C1 segment of cervical spinal cord (tissue), 14 donors: ENCODE measurements at places on chromosomes 7 and 10.
A peak's percentile ranks its signal among the peaks of the same experiment; 100 is the strongest.

GRCh38 chr7:66666313-66666952 lies 37.8 kb downstream of the KCTD7 start:
- DNase-seq, result no peak

DNA sequence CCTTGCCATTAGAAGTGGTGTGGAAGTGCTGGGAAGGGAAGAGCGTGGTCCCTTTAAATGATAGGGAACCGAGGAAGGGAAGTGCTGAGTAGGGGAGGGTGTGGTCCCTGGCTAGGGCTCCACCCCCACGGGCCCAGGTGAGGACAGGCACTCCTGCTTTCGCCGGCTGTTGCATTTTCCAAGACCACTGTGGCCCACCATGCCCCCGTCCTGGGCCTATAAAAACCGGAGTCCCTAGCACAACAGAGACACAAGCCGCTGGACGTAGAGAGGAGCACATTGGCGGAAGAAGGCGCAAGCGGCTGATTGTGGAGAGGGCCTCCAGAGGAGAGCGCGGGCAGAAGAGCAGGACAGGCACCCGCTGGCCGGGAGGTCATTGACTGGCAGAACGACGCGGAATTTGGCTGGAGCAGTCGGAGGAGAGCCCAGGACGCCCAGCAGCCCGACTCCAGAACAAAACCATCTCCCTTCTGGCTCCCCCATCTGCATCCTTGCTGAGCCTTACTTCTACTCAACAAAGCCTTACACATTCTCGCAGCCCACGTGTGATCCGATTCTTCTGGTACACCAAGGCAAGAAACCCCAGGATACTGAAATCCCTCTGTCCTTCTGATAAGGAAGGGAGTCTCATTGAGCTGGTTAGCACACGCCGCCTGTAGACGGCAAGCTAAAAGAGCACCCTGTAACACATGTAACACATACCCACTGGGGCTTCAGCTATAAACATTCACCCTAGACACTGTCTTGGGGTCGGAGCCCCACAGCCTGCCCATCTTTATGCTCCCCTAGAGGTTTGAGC lies 146.2 kb upstream of the LYZL1 start:
- no peak for DNase-seq

GRCh38 chr7:81926154-81926553 lies 156.3 kb upstream of the HGF start:
- DNase-seq, result no peak

GRCh38 chr10:48552946-48553564 lies 51.8 kb downstream of the ARHGAP22 start:
- no peak for DNase-seq

DNA sequence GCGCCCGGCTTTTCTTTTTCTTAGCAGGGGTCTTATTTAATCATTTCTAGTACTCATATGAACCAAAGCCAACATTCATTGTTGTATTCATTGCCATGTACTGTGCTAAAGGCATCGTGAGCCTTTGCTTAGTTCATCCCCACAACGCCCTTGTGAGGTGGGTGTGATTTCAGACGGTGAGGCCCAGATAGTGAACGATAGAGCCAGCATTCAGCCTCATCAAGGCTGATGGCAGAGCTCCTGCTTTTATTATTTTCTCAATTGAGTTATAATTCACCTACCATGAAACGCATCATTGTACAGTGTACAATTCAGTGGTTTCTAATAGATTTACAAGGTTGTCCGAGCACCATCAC lies 50.1 kb downstream of the HK1 start:
- no peak for DNase-seq

DNA sequence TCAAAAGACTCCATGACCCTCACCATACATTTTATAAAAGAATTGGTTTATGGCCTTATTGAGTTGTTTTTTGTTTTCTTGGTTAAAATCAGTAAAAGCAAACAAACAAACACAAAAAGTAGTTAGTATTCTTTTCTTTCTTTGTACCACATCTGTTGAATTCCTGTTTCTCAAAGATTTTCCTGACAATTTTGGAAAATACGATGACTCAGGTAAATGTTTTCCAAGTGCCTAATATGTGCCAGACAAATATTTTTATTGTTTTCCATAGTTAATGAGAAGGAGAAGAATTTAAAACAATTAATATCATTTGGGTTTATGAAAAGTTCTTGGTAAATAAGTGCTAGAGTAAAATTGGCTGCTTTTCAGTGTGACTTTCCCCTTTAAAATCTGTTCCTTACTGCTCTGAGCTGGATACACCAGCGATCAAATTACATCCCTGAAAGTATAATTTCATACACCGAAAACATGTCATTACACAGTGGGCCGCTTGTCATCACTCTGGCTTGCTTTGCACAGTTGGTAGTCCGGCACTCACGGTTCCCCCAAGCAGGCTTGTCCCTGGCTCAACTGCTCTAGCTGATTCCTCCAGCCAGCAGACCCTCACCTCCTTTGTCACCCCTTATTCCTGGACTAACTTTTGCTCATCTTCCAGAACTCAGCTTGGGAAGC lies 80.5 kb downstream of the TBXAS1 start:
- no peak for DNase-seq

- DNase-seq, result no peak
These were observed 51.1 kb downstream of the DPYSL4 start for GRCh38 chr10:132237871-132238270.

DNA sequence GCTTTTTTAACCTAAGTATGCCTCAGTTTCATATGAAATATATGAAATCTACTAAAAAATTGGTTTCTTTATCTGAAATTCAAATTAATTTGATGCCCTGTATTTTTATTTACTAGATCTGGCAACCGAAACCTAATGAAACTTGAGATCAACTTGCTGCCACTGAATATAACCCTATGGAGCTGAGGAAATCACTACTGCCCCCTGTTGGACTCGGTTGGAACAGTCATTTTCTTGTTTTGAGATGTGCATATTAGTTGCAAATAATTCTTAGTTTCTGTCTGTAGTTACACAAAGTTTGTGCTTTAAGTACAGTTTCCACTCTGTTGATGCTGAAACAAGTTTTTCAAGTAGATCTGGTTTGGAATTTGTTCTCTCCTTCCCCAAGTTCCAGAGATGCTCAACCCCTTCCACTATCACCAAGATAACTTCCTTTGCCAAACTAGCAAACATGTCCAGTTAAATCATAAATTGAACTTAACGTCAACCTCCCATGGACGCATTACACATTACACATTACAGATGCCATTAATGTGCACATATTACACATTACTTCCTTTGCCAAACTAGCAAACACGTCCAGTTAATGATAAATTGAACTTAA lies 22.2 kb upstream of the EXOC4 start:
- DNase-seq, result peak; percentile 3

GRCh38 chr7:129610709-129611245 lies 743 bp upstream of the NRF1 start:
- DNase-seq, result peak; percentile 32

GRCh38 chr10:70565556-70566514 lies 36.7 kb downstream of the PRF1 start:
- DNase-seq, result no peak

DNA sequence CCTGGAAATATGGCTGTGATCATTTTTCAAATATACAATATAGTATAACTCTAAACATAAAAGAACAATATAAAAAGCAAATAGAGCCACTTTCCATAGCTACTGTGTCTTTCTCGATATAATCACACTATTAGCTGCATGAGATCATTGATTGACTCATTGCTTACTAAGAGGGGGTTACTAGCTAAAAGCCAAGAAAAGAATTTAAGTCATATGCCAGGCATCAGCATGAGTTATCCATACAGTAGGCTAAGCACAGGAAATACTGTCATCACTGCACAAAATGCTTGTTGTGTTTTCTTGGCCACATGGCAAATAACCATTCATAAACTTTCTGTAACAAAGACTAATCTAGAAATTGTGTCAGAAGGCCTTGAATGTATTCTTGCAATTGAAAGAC lies 18.8 kb upstream of the ABCB5 start:
- DNase-seq, result no peak

- DNase-seq, result no peak
These were observed 130.9 kb downstream of the GNAT3 start for GRCh38 chr7:80380957-80381356.

GRCh38 chr7:46811529-46811928 lies 770.4 kb downstream of the TNS3 start:
- no peak for DNase-seq

- DNase-seq, result no peak
These were observed 11.5 kb upstream of the NFKB2 start for GRCh38 chr10:102384053-102384452.

DNA sequence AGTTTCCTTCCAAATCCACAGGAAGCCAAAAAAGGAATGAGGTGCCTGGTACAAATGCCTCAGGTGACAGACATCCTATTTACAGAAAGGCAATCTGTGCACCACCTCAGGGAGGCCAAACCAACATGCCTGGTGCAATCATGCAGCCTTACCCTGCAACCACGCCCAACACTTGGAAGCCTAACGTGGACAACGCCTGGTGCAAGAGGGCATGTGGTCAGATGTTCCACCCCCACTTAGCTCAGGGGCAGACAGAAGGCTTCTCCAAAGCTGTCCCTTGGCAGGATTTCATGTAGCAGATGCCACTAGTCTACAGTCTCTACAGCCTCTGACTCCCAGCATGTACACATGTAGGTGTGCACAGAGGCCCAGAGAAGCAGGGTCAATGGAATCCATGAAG lies 89.5 kb downstream of the KCNMA1 start:
- DNase-seq, result no peak

- DNase-seq, result no peak
These were observed 92.1 kb upstream of the FAM3C start for GRCh38 chr7:121488111-121488650.

- no peak for DNase-seq
These were observed 39.7 kb upstream of the ENO4 start for GRCh38 chr10:116809483-116810119.

GRCh38 chr7:148014001-148014400 lies 576.6 kb upstream of the C7orf33 start:
- DNase-seq, result no peak
